ENCODE measurements at places on chromosomes 12 and 14.

DNA sequence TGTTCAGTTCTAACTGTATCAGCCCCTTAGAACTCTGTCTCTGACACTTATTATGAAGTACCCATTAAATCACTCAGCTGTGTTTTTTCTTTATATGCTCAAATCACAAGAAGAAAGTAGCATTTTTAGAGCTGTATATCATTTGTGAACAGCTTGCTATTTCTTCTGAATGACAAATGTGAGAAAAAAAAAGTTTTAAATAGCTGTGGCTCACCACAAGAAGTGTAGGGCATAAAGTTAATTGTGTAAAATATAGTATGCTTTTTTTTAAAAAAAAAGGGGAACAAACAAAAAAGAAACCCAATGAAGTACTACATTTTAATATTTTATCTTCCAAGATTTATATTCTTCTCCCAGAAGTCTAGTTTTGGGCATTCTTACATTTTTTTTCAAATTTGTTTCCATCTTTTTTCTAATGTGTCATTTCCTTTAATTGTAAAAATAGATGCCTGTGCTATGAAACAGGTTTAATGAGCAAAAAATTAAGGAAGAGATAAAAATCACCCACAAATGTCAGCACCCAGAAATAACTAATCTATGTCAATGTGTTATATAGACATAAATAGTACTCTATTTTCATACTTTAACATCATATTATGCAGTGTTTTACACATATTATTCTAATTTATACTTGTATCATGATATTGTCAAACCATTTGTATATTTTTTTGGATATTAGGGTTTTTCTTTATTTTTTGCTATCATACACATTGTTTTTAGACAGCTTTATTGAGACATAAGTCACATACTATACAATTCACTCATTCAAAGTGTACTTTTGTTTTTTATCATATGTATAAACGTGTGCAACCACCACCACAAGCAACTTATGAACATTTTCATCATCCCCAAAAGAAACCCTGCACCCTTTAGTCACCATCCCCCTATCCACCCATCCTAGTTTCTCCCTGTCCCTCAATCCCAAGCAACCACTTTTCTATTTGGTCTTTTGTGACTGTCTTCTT lies 22.4 kb upstream of the LRRK2 start:
- no peak for DNase-seq

GRCh38 chr14:104786091-104786586 lies 9.4 kb downstream of the AKT1 start:
- DNase-seq = no peak

GRCh38 chr12:119204131-119204530 lies 25.4 kb downstream of the HSPB8 start:
- DNase-seq = no peak

GRCh38 chr14:20682435-20683124 lies 1.8 kb upstream of the RNASE4 start:
- DNase-seq = peak; percentile 58

Data from stimulated activated CD8-positive, alpha-beta memory T cell treated with anti-CD3 and anti-CD28 coated beads, Interleukin-7, amount 100 ng/mL, for 24 hours (primary cell).